ENCODE measurements at places on chromosomes 4 and X.

DNA sequence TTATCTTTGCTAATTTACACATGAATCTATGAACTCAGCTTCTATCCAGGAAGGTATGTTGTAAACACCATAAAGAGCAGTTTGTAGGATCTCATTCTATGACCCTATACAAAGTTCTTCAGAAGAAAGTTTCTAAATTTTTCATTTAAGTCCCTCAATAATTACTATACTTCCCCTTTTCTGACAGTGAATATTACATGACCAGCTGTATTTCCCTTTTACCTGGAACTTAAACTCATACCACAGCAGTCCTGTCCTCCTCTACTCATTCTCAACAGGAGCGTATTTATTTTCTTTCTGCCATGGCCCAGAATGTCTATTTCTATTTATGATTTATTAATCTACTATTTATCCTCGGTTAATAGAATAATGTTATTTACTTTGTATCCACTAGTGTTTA is 15.8 kb downstream of the RASGEF1B start:
- no peak for DNase-seq

GRCh38 chr4:48570646-48571220 is 80.7 kb downstream of the ZAR1 start:
- DNase-seq = no peak

DNA sequence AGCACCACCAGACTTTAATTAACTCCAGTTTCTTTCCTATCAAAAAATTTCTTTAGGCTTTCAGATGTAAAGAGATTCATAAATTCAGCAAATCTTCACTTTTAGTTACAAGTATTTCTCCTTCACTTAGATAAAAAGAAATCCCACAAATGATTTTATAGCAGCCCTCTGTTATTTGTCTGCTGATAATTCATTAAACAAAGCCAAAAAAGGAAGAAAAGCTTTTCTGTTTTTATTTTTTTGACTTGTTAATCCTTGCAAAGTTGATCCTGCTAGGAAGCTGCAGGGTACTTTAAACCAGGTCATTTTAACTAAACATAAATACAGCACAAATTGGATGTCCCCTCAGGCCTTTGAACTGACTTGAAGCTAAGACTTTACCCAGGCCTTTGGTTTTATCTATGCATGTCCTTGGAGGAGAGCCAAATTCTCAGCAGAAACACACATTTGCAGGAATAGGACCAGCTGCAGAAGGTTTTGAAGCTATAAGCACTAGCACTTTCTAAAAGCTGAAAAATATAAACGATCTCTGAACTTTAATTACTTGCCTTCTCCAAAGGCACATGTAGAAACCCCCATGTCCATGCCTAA is 57.5 kb downstream of the PCDH18 start:
- no peak for DNase-seq

- no peak for DNase-seq
These were observed 33.9 kb upstream of the DDIT4L start for GRCh38 chr4:100224160-100224559.

DNA sequence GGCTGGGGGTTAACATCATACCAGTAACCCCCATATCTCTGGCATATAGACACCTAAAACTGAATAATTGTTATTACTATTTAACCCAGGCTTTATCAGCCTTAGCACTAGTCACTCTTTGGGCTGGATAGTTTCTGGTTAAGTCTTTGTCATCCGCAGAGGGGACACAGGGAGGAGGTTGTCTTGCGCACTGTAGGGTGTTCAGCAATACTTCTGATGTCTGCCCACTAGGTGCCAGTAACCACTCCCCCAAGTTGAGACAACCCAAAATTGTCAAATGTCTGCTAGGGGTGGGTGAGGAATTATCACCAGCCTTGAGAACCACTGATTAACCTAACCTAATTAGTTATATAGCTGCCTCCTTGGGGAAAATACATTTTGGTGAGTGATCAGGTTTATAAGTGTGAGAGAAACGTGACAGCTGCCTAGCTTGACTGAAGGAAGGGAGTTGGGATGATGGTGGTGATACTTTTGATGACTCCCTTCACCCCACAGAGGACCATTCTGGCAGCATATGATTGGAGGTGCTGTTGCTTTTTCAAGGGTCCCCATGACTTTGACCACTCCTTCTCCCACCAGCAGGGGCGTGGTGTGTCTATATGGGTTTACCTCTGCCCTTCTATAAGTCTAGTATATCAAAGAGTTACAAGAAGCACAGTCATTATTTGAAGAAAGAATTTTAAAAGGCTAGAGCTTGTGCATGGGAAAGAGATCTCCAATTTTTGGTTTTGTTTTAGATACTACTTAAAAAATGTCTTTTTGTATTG is 140.9 kb downstream of the STIM2 start:
- DNase-seq = no peak

DNA sequence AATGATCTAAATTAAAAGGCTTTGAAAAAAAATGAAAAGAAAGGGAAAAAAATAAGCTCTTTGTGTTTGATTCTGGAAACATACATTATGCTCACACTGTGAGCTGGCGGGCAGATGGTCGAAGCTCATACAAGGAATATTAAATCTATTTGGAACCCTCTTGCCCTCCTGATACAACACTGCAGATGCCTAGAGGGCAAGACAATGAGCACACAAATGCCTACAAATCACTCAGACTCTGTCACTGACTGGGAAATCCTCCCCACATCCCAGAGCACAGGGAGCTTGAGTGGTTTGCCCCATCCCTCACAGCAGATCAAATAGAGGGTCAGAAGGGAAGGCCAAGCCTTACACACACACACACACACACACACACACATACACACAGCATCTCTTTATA is 320.4 kb downstream of the HNRNPD start:
- no peak for DNase-seq

DNA sequence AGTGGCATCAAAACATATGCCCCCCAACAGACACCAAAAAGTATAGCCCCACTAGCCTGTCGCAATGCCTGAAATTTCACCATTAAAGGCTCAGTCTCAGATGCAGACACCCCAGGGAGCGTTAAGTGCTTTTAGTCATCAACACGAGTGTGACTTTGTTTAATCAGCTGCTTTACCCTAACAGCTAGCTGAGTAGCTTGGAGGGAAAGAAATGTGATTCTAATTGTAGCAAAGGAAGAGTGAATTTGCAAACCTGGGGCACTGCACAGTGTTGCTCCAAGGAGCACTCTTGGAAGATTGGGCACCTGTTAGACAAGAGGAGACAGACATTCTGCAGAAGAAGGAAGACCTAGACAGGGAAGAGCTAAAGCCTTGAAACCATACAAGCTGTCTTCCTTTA is 145.1 kb downstream of the BEND2 start:
- no peak for DNase-seq

DNA sequence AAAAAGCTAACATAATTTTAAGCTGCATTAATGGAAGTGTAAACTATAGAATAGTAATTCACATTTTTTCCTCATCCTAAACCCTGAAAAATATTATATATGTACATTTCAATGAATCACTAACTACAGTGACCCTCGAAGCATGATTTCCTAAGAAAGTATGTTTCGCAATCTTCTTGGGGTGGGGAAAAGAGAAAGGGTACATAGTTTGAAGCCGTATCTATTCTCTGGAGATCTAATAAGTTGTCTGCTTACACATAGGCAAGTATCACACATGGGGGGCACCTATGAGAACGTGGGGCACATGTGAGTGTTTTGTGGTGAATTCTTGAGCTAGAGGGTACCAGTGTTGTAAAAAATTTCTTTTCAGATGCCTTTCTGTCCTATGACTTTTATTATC is 71.2 kb downstream of the JADE1 start:
- no peak for DNase-seq

DNA sequence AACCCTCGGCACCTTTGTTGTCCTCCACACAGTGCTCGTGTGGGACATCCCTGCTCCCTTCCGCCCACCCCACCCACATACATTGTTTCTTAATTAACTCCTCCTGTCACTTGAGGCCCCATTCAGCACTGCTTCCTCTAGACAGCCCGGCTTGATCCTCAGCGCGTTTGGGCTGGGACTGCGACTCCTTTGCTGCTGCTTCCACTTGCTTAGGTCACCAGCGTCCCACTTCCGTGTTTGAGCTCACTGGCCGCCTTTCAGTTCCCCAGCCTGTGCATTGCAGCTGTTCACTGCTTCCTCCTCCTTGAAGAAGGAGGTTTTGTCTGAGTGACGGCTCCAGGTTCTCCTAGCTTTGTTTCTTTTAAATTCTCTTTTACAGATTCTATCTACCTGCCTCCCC is 16.1 kb downstream of the RNF4 start:
- DNase-seq = peak; percentile 46

DNA sequence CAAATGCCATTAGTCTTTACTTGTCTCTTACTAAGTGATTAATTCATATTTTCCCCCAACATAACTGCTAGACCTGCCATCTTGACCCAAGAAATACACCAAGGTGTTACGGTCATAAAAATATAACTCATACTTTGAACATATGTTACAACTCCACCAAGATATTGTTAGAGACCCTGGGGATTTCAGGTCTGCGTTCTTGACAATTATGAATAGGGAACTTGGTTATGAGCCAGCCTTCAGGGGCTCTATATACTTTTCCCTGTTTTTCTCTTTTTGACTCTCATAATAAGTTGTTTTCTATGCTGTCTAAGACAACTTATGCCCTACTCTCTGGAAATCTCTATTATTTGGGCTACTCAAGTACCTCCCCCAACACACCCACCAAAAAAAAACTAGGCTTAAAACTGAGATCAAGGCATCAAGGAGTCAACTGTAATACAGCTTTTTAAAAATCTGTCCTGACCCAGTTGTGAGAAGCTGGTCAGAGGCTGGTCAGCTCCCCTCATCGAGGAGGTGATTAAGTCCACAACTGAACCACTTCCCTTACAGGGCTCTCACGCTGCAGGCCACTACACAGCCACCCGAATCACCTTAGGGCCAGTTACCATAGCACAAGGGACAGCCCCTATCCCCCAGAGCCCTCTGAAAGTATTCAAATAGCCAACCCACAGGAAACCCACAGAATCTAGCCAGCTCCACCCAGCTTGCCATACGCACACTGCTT is 10.5 kb upstream of the TLR3 start:
- no peak for DNase-seq

DNA sequence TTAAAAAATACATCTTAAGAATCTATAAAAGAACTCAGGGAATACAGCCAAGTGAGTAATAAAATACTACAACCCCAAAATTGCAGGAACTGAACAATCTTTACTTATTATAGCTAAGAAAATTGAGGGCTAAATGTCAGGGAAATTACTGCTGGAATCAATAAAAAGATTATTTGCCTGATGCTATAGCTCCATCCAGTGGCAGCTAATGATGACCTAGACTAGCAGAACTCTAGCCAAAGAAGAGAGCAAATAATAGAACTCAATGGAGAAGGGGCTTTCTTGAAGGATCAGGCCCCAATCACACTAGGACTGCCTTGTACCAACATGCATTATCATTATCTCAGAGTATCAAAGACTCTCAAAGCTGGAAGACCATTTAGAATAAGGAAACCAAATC is 85.0 kb upstream of the FAM241A start:
- no peak for DNase-seq

- no peak for DNase-seq
These were observed 142.7 kb downstream of the TENM3 start for GRCh38 chr4:182385897-182386296.

DNA sequence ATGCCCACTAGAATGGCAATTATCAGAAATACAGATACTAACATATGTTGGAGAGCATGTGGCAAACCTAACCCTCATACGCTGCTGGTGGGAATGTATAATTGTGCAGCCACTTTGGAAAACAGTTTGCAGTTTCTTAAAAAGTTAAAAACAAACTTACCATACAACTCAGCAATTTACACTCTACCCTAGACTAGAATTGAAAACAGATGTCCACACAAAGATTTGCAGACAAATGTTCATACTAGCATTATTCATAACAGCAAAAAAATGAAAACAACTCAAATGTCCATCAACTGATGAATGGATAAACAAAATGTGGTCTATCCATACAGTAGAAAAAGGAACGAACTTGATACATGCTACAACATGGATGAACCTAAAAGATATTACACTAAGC is 64.4 kb downstream of the SLC9A7 start:
- DNase-seq = no peak

GRCh38 chrX:80022363-80023031 is 7.9 kb downstream of the TBX22 start:
- DNase-seq = no peak

- DNase-seq = no peak
These were observed 15.0 kb upstream of the DUSP9 start for GRCh38 chrX:153631907-153632594.

GRCh38 chr4:16155528-16156169 is 70.6 kb downstream of the TAPT1 start:
- DNase-seq = no peak

DNA sequence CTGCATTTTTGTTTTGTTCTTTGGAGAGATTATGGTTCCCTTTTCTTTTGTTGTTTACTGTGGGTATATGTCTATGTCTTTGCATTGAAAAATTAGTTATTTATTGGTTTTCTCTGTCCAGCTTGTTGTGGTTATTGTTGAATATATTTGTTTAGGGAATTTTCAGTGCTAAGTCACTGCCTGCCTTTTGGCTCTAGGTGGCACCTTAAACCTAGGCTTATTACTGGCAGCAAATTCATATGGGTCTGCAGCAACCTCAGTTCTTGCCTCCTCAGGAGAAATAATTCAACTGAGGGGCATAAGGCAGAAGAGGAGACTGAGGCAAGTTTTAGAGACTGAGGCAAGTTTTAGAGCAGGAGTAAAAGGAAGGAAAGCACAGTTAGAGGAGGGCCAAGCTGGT is 1157.3 kb upstream of the AGA start:
- DNase-seq = no peak

DNA sequence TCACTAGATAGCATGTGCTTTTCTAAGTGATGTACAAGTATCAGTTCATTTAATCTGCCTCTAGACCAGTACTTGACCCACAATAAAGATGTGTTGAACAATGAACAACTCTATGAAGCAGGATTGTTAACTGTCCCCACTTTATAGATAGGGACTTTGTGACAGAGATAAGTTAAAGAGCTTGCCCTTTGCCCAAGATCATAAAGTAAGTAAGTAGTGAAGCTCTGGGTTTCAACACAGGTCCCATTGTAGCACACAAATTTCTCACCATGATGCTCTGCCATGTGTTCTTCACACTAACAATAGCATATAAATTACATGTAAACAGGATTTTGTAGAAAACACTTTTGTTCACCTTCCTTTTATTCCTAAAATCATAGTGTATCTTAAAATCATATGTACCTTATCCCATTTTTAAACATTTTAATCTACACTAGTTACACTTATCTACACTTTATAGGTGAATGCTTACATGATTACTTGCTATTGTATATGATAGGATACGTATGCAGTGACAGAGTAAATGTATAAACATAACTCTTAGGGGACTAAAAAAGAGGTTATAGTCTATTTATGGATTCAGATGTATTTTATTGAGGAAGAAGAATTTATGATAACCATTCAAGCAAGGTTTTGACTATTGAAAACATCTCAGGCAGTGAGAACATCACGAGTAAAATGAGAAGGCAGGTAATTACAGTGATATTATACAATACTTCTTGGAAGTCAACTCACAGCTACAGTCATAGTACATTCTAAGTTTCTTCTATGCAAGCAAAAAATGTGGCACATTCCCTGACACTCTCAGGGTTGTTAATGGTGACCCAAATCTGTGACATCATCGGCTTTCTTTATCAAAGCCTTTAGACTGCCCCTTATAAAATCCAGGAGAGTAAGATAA is 2275.1 kb downstream of the PCDH7 start:
- no peak for DNase-seq

All from T-helper 9 cell (primary cell).